ENCODE measurements at places on chromosomes 4 and X.
A peak's percentile ranks its signal among the peaks of the same experiment; 100 is the strongest.

- DNase-seq, result no peak
Observed at GRCh38 chr4:23036921-23037495, 344.3 kb downstream of the GBA3 start.

- DNase-seq, result no peak
Observed at GRCh38 chr4:7429601-7430078, 5.1 kb downstream of the PSAPL1 start.

GRCh38 chr4:14641871-14642270, 360.4 kb upstream of the CPEB2 start:
- no peak for DNase-seq

- no peak for DNase-seq
Observed at GRCh38 chrX:42399632-42400024, 378.3 kb downstream of the PPP1R2C start.

DNA sequence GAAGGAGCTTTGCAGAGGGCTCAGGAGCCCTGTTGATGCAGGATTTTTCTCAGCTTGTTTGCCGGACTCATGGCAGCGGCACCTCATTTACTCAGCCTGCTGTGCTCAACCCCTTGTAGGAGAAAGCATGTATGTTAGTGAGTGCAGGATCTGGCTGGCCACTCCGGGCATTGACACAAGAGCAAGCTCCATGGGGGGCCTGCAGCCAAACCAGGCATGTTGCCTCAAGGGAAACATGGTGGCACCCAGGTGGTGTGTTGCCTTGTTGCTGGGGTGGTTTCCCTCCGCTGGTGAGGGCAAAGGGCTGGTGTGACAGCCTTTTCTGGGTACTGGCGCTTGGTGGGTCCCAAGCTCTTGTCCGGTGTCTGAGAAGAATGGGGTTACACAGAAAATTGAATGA, 189.3 kb upstream of the ANXA3 start:
- no peak for DNase-seq

GRCh38 chr4:170226288-170226687, 136.5 kb upstream of the AADAT start:
- no peak for DNase-seq

DNA sequence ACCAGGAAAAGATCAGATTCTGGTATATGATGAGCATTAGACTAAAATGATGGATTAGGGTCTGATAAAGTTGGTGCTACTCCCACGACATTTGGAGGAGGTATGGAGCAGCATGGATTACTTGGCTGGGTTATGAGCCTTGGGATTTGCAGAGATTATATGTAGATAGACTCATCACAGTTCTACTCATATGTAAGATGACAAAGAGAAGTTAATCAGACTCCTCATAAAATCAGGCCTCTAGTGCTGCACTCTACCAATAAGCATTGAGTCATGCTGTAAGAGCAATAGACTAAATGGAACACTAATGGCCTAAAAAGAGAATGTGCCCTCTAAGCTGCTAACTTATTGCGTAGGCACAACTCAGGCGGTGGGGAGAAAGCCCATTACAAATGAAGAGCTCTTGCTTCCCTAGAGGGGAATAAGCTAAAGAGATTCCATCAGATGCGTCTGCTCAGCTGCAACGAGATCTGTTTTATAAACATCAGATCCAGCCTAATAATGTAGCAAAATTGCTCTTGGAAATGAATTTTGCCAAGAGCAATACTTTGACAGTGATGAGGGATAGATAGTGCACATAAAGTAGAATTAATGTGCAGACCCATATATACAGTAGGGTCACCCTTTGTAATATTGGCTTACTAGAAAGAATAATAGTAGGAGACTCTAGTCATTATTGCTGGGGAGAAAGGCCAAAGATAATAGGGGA, 17.5 kb downstream of the LIAS start:
- DNase-seq, result no peak

DNA sequence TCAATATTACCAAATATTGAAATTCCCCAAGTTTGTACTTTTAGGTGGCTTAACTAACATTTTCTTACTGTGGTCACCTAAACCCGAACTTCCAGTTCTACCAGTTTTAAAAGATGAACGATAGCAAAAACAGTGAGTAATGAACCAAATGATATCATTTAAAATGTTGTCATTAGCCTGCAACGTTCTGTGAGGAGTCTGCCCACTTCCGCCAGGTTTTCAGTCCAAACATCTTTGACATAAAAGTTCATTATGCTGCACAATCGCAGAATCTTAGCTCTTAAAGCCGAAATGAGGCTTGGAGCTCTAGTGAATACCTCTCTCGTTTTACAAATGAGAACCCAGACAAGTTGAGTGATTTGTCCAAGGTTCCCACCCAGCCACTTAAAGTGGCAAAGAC, 762 bp downstream of the PIGA start:
- no peak for DNase-seq

- no peak for DNase-seq
Observed at GRCh38 chr4:156495836-156496235, 475.8 kb downstream of the PDGFC start.

- no peak for DNase-seq
Observed at GRCh38 chr4:151583157-151583914, 174.4 kb downstream of the FHIP1A start.

DNA sequence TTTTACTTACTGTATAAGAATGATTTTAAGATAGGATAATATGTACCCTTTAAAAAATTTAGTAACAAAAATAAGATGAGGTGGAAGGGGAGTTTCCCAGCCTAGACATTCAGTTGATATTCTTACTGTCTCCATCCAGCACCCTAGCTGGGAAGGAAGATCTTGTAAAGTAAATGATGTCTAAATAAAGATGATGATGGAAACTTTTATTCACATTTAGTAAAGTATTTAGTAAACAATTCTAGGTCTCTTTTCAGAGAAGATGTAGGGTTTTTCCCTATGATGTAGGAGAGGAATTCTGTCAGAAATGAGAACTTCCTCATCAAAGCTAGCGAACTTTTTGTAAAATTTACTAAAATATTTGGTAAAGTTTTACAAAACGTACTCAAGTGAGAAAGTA, 136.8 kb downstream of the RAPGEF2 start:
- DNase-seq, result no peak

DNA sequence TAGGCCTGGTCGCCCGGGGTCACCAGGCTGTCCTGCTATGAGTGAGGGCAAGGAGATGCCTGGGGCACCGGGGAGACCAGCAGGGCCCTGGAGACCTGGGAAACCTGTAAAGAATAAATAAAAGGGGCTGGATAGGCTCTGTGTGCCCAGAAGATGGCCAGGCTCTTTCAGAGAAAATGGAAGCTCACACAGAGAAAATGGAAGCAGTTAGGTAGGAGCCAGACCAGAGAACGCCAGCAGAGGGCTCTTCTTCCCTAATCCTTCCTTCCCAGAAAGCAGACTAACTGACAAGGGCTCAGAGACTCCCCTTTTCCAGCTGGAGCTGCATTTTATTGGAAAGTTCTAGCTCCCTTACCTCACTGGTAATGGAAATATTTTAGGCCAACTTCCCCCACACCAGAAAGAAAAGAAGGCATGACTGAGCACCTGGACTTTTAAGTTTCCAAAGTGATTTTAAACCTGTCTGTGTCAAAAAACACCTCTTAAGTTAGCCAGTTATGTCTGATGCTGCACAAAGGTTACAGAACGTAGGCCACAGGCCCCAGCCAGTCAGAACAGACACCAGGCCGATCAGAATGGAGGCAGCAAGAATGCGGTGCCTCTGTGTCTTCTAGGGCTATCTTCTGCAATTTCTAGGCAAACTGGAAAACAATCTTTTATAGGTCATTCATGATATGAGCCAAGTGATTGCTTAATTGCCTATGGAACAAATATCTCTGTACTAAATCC, 74.0 kb downstream of the ATG4A start:
- DNase-seq, result peak; percentile 16

GRCh38 chr4:90318193-90318592, 191.0 kb downstream of the CCSER1 start:
- no peak for DNase-seq

DNA sequence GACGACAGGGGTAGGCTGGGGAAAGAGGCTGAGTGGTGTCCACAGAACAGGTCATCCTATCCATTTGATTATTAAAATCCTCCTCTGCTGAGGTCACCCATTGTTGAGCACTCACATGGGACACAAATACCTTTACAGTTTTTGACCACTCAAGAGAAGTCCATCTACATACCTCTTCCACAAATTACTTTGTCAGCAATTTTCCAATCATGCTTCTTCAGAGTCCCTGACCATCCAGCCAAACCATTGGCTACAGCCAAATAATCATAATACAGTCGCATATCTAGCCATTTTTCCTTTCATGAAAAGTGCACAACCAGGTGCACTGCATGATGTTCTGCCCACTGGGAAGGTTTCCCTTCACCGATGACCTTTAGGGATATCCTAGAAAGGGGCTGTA, 407.4 kb downstream of the TEX13C start:
- no peak for DNase-seq

DNA sequence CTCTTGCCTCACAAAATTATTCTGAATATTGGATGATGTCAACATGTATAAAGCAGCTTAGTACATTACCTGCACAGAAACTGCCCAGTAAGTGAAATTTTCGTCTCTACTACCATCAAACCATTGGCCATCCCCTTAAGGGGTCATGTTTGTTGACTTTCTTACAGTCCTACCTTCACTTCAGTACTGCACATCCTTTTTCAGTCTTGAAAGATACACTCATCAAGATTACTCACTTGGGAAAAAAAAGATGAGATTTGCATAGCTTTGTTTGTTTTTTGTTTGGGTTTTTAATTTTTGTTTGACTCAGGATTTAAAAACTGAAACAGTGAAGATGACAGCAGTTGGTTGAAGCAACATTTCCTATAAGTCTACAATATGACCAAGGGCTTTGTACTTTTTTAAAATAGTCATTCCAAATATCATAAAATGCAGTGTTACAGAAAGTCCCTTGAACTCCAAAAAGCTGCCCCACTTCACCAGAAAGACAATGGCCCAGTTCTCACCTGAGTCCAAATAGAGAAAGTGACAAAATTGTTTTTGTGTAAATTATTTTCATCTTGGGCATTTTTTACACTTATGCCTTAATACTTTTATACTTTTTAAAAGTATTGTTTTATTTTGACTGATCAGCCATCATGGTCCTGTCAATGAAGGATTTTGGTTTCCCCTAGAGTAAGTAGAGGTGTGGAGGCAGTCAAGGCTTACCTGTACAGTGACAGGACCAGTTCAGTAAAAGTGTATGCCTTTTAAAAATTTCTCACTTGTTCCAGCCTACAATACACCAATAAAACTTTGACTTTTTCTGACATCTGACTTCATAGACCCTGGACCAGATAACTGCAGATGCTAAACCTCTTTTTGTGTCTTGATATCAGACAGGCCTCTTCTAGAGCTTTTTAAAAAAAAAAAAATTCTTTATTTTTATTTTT, 59.7 kb upstream of the EDA2R start:
- no peak for DNase-seq

DNA sequence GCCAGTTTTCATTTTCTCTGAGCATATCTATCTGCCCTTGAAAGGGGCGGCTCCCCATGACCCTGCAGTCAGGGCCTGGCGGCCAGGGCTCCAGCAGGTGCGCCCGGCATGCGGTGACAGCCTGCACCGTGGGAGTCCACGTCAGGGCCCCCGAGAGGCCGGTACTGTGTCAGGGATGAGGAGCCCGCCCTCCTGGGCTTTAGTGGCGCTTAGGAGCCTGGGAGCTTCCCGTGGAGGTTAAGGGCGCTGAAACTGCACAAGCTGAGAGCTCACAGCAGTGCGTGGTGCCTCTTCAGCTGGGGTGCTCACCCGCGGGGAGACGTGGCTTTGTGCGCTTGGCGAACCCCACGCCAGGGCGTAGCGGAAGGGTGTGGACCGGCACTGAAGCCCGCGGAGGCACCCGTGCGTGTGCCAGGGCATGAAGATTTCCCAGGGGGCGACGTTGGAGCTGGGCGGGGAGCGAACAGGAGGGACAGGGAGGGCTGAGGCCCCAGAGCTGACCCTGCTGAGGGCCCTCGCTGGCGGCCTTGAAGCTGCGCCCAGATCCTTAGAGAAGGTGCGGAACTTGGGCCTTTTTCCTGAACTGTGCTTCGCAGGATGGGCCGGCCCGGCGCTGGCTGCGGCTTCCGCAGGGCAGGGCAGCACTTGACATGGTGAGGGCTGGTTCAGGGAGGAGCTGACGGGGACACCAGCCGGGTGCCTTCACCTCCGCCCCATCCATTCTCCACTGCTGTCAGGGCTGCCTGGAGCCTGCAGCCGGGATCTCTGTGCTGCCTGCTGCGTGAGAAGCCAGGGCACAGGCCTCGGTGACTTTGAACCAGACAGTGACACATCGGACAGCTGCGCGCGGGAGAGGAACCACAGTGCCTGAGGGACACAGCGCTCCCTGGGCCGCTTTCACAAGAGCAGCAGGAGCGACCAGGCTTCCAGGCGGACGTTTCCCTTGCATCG, 32.9 kb downstream of the HTT-AS start:
- peak; percentile 91 for DNase-seq

DNA sequence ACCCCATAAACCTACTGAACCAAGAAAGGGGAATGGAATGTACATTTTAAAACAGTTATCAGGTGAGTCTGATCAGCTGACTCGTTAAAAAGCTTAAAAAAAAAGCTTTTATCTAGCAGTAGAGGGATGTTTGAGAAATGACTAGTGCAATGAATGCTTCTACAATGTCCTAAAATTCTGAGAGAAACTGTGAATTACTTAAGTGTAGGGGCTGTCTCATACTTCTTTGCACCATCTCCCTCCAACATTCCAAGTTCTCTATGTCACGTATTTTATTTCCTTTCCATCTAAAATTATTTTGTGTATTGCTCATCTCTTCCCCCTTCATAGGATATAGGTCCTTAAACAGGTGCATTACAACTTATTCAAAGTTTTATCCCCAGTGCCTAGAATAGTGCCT, 11.9 kb upstream of the AREG start:
- DNase-seq, result no peak

- DNase-seq, result peak; percentile 74
Observed at GRCh38 chrX:63330681-63331080, 20.5 kb downstream of the SPIN4 start.

DNA sequence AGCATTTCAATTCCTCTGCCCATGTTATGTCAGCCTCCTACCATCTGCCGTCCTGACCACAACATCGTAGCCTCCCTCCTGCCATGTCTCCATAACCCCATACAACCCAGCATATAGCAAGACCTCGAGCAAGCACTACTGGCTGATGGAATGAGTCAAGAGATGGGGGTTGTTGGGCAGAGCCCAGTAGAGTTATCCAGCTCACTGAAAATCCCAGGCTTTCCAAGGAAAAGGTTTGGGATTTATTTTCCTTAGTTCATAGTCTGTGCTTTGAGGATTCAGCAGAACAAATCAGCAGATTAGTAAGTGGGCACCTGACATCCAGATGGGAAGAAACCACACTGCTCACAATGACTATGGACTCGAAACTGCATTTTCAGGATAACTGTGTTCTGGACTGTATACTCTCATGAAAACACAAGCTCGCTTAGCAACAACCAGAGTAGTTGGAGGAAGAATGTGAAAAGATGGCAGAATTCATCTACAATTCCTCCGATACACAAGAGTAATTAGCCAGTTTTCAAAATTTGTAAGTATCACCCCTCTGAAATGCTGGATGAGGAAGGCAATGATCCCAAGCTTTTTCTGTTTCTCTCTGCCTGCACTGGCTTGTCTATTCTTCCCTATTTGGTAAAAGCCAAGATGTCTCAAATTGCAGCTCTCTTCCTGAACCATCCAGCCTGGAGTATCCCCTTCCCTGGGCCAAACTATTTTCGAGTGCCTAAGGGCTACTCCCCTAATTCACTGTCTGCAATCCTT, 186.2 kb upstream of the TBL1X start:
- peak; percentile 6 for DNase-seq

Measured in NB4 (cell line).